ENCODE measurements at places on chromosomes 16 and 17. TPM values are rescaled to one million over a fixed set of nuclear protein-coding genes. Genes with fewer than 3 reads are reported as not detected.

The GPR142 gene
- total RNA-seq = not detected

The IQCK gene
- 5.7 TPM for total RNA-seq

- DNase-seq = no peak
Measured at GRCh38 chr17:17558431-17558830, 33.1 kb downstream of the PEMT start.

- DNase-seq = no peak
Measured at GRCh38 chr17:20203761-20204263, 194.7 kb downstream of the SPECC1 start.

GRCh38 chr16:74261068-74261467 is 35.5 kb upstream of the PSMD7 start:
- no peak for DNase-seq

- DNase-seq = no peak
Measured at GRCh38 chr16:59864981-59865666, 1131.0 kb upstream of the GOT2 start.

Data from heart left ventricle (tissue), 16 donors.